ENCODE measurements at places on chromosomes 11 and 22.

DNA sequence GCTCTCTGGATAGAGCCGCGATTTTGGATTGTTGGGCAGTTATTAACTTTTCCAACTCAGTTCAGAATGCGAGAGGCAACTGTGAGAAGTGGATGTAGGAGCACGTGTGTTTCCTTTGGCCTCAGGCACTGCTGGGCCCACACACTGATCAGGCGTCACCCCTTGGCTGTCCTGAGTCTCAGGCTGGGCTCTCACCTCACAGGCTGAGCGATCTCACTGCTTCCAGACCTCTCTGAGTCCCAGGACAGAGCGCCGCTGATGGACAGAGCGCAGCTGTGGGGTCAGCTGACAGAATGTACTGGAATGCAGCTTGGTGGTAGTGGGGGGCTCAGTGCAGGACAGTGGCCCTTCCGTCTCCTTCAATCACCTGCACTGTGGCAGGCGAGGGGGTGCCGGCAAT, 516.2 kb downstream of the TBC1D22A start:
- DNase-seq, result no peak

GRCh38 chr11:109037856-109038780, 373.2 kb downstream of the DDX10 start:
- DNase-seq, result peak; percentile 55

DNA sequence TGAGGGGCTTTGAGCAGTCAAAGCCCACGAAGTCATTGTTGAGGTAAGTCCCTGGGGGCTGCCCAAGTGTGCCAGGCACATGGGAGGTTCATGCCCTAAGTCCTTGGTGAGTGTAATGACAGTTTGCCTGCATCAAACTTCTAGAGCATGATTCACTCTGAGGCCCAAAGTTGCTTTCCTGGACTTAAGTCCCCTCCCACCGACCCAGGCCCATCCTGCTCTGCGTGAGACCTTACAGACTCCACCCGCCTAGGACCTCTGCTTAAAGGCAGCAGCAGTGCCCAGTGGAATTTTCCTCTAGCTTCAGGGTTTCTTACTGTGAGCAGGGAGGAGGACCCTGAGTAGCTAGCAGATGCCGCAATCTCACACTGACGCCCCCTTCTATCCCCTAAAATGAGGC, 5.7 kb upstream of the PVALB start:
- DNase-seq, result no peak

GRCh38 chr11:46529095-46529905, 64.5 kb downstream of the AMBRA1 start:
- DNase-seq, result peak; percentile 56

GRCh38 chr11:123065621-123066020, 3.7 kb upstream of the HSPA8 start:
- DNase-seq, result no peak

- DNase-seq, result no peak
Measured at GRCh38 chr11:74670171-74670570, 61.1 kb downstream of the CHRDL2 start.

DNA sequence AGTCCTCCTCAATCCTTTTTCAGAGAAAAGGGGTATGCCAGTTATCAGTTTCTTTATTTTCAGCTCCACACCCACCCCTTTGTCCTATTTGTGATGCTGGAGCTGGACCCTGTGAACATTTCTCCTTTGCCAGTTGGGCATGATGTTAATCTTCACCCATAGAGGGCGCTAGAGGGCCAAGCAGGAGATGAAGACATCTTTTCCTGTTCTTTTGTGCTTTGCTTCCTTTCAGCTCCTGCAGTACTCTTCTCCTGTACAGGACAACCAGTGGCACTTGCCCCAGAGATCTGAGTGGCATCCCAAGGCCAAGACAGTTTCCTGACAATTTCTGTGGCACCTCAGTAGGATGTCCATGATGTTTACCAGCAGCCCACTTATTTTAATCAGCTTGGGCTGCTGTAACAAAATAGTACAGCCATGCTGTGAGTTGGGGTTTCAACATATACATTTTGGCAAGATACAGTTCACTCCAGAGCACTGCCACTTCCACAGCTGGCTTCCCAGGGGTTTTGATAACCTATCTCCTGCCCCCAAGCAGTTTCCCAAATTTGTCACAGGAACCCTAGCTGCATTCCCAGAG, 4.6 kb downstream of the SAA2 start:
- peak; percentile 70 for DNase-seq

GRCh38 chr22:40452730-40453487, 82.5 kb downstream of the SGSM3 start:
- no peak for DNase-seq

GRCh38 chr11:74017631-74018030, 8.7 kb upstream of the UCP3 start:
- no peak for DNase-seq
